NCI-H1092 (cell line): ENCODE measurements at places on chromosomes 7 and 10.

DNA sequence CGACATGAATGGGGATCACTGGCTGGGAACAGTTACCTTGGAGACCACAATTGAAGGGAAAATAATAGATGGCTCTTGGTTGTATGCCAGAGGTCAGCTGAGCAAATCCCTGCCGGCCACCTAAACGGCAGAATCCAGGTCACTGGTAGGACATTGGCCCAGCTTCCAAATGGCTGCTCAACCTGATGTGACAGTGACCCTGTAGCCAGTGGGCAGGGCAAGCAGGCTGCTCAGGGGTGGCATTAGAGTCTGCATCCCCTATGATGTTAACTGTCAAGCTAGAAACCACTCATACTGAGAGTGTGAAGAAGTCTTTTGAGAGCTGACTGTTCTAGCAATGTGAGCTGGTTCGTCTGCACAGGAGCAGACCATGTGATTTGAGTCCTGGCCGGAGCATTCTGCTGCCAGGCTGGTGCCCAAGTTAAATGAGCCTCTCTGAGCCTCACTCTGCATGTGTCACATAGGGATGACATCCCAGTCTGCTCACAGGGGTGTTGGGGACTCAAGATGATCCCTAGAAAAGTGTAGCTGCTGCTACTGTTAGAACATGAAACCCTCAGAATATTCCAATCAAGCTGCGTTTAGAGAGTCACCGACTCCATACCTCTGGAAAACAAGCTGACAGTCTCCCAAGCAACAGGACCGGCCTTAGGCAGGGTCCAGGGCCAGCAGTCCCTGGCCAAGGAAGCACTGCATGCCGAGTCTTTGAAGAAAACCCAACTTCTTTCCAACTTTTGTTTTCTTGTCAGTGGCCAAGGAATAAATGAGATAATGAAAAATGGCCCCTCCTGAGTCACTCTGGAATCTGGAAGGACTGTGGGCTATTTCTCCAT, 69.7 kb downstream of the VWA2 start:
- no peak for DNase-seq

DNA sequence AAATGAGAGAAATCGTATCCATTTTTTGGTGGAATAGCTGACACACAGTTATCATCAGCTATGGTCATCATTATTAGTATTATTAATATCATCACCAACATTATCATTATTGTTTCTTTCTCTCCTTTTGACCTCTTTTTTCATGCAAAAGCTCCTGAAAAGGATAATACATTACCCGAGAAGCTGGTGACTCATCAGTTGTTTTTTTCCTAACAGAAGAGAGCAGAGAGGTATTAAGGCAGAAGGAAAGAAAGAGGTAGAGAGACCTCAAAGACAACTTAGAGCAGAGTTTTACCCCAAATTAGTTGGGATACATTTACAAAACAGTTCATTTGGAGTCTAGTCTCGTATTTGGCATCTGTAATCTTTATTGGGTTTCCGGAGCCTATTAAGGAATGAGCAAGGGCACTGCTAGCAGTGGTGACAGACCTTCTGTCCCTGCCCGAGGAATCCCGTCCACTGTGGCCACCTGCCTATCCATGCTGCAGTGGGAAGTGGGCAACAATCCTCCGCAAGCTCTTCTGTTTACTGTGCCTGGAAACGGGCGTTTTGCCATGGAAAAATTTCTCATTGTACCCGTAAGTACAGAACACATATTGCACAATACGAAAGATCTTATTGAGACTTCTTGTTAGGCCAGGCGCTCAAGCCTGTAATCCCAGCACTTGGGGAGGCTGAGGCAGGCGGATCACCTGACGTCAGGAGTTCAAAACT, 170.0 kb upstream of the MKLN1 start:
- no peak for DNase-seq

GRCh38 chr7:10474048-10474447, 499.6 kb upstream of the PHF14 start:
- no peak for DNase-seq

GRCh38 chr7:155804431-155804831, 7.8 kb downstream of the SHH start:
- DNase-seq, result no peak

DNA sequence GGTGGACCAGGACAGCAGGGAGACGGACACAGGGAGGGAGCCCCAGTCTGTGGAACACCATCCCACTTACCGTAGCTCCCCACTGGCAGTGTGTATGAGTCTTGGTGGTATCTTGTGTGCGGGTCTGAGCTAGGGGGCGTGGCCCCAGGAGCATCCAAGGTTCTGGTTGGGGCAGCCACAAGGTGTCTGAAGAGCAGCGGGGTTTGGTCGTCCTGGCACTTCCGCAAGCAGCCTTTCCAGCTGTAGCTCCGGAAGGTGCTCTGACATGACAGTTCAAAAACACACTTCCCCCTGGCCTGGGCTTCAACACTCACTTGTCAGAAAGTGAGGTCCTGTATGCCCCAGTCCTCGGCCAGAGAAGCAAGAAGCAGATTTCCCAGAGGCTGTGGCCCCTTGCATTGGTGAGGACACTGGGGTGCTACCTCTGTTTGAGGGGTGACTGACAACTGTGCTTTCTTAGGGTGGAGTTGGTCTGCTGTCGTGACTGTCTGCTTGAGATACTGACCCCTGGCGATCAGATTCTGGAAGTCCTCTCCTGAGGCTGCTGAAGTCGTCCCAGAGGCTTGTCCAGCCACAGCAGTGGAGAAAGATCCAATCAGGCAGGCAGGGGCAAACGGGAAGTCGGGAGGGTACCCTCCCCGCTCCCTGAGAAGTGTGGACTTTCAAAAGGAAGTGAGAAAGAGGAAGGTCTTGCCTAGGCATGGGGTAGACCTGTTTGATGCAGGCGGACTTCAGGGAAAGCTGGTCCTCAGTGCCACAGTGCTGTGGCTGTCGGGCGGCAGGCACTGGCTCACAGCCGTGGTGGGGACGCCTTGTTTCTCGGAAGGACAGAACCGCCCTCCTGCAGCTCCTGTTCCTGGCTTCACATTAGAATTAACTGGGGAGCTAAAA, 51.4 kb upstream of the PFKFB3 start:
- DNase-seq, result no peak

GRCh38 chr10:128180843-128181242, 54.6 kb upstream of the MKI67 start:
- DNase-seq, result no peak

DNA sequence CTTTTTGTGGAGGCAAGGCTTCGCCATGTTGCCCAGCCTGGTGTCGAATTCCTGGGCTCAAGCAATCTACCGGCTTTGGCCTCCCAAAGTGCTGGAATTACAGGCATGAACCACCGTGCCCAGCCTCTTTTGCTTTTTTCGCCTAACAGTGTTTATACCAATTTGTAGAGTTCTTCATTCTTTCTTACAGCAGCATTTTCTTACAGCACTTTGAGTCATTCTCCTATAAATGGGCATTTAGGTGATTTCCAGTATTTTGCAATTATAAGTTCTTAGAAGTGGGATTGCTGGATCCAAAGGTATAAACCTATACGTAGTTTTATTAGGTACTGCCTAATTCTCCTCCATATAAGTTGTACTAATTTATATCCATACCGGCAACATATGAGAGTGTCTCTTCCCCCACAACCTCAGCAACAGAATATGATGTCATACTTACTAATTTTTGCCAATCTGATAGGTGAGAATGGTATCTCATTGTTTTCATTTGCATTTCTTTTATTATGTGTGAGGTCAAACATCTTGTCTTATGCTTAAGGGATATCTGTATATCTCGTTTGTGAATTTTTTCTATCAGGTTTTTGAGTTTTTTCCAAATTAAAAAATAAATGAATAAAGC, 39.1 kb downstream of the SUFU start:
- no peak for DNase-seq

GRCh38 chr10:62589689-62590088, 214.8 kb upstream of the ADO start:
- DNase-seq, result no peak

DNA sequence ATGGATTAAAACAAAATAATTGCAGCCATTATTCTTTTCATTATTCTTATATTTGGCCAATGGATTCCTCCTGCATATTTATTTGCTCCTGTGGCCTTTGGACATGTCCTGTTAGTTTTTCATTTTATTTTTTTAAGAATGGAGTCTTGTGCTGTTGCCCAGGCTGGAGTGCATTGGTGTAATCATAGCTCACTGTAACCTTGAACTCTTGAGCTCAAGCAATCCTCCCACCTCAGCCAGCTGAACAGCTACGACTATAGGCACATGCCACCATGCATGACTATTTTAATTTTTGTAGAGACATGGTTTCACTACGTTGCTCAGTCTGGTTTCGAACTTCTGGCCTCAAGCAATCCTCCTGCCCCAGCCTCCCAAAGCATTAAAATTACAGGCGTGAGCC, 42.7 kb upstream of the SRI start:
- DNase-seq, result no peak

GRCh38 chr10:103442031-103442461, 10.1 kb downstream of the CALHM2 start:
- DNase-seq, result no peak

- no peak for DNase-seq
These were observed 43.0 kb downstream of the CXCL12 start for GRCh38 chr10:44341886-44342285.

DNA sequence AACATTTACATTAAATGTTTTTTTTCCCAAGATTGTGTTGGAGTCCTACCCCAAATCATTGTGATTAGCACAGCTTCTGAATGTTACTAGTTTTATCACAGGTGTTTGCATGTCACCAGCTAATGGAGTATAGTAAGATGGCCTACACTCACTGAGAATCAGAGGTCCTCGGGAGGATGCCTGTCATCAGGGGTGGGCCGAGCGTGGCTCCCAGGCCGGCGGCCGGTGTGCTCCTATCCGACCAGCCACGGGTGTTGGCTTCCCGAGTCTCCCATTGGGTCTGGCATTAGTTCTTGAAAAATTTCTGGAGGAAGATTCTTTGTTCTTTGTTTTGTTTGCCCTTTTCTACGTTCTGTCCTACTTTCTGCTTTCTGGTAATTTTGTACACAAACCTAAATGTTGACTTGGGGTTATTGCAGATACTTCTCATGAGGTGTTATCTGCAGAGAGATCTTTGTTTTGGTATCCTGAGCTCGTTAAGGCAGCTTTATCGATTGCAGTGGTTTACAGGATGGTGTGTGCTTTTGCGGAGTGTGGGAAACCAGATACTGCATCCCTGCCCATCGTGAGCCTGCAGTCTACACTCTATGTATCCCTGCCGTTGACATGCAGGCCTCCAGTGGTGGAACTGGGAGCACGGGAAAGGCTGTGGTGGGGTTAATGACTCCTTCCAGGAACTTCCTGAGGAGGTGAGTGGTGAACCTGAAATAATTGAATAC, 67.3 kb upstream of the DNAJB6 start:
- DNase-seq, result no peak

GRCh38 chr10:55641601-55642000, 719.5 kb downstream of the ZWINT start:
- no peak for DNase-seq

DNA sequence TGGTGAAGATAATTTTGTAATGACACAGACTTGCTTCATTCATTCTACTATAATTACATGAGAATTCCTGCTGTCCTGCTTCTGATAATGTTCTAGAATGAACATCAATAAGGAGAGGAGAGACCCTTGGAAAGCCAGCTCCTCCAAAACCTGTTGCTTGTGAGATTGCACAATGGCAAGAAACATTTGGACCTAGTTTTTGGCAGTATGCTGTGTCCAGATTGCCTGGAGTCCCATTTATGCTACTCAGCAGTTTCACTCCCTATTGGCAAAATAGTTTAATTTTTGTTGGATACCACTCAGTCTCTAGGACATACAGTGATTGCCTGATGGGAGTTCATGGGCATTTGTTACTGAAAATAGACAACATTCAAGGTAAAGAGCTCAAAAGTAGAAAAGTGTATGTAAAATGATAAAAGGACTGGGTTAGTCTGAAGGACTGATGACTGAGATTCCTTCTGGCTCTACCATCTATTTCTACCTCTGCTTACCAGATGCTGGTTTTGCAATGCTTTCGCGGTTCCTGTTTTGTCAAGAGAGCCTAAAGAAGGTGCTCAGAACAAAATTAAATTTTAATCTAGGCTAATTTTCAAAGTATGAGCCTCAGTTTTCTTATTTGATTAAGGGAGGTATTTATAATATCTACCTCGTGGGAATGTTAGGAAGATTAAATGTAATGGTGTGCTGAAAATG, 8.0 kb upstream of the ACTR3B start:
- no peak for DNase-seq

DNA sequence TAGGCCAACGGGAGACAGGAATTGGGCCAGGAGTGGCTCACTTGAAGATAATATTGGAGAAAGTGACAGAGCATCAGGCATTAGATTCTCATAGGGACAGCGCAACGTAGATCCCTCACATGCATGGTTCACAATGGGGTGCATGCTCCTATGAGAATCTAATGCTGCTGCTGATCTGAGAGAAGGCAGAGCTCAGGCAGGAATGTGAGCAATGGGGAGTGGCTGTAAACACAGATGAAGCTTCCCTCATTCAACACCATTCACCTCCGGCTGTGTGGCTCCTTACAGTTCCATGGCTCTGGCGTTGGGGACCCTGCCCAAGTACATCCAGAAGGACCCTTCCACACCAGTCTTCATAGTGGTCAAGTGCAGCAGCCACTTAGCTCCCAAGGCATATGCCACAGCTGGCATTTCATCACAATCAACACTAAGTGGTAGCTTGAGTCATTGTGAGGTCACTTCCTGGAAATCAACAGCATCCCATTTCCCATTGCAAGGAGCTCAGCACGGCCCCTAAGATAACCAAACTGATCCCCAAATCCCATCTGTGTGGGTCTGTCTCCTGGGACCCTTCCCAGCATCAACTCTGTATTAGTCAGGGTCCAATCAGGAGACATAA, 174.5 kb downstream of the TPST1 start:
- DNase-seq, result no peak

DNA sequence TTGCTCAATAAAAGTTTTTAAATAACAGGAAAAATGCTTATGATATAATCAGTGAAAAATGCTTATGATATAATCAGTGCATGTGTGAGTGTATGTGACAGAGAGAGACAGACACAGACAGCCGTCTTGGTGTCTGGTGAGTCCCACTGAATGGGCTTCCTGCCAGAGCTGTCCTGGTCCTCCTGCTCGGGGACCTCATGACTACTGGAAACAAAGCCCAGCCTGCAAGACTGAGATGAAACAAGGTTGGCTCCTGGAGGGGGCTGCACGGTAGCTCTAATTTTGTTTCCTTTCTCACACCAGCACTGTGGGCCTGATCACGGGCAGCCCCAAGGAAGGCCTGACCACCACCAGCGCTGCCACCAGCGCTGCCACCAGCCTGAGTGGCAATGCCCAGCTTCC, 57.3 kb downstream of the NRP1 start:
- no peak for DNase-seq

GRCh38 chr10:73096041-73096448, 621 bp downstream of the P4HA1 start:
- no peak for DNase-seq

GRCh38 chr7:134442441-134443220, 16.3 kb downstream of the AKR1B1 start:
- DNase-seq, result no peak

GRCh38 chr10:28489206-28489605, 43.7 kb upstream of the WAC start:
- no peak for DNase-seq

- no peak for DNase-seq
These were observed 1.1 kb upstream of the VOPP1 start for GRCh38 chr7:55573234-55573900.
